ENCODE measurements at places on chromosomes 7 and 10.
A peak's percentile ranks its signal among the peaks of the same experiment; 100 is the strongest.

DNA sequence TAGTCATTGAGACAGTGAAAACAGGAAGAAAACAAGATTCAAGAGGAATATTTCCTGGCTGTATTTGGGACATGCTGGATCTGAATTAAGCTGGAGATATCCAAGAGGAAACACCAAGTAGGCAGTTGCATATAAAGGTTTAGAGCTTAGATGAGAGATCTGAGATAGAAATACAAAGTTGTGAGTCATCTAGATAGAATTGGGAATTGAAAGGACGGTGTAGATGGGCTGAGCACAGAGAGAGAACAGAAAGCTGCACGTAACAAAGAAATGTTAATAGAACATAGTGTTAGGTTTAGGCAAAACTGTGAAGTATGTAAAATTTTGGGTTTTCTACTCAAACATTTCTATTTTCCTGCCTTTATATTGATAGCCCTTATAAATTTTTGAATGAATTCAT lies 218.5 kb upstream of the TMEM196 start:
- DNase-seq, result no peak

DNA sequence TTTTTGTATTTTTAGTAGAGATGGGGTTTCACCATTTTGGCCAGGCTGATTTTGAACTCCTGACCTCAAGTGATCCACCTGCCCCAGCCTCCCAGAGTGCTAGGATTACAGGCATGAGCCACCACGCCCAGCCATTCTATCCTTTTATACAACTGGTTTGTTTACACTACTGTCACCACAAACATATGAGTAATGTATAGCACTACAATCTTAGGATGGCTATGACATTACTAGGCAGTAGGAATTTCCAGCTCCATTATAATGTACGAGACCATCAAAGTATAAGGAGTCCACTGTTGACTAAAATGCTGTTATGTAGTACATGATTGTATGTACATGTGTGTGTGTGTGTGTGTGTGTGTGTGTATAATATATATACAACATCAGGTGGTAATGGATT lies 1126.1 kb upstream of the LRRN3 start:
- no peak for DNase-seq

- no peak for DNase-seq
Observed at GRCh38 chr7:33842150-33842549, 63.2 kb upstream of the BMPER start.

DNA sequence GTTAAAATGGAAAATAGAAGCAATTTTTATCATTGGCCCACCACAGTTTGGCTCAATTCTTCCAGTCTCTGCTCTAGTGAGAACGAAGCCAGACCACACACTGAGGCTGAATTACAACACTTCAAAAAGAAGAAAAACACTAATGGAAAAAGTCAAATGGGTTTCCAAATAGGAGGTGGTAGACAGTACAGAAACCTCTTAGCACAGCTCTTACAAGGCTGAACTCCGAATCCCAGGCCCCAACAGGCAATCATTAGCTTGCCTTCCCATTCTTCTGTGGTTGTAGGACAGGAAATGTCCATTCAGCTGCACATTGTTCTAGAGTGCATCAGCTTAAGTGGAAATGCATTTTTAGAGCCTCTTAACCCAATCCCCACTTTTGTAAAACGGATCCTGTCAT lies 115.1 kb upstream of the MEOX2 start:
- DNase-seq, result peak; percentile 19

- DNase-seq, result no peak
Observed at GRCh38 chr7:127751490-127752448, 99.8 kb downstream of the SND1 start.

DNA sequence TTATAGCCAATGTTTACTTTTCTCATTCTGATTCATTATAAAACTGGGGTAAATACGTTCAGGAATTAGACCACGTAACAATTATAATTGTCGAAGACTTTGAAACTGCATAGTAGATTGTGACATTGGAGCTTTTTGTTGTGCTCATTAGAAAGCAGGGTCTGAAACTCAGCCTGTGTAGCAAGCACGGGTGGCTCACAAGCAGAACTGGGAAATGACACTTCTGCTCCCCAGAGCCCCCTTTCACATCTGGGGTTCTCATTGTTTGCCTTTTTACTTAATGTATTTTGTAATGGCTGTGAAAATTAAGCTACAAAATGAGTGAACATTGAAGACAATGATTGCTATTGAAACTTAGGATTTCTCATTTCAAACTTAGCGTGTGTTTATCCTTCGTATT lies 72.9 kb downstream of the CDHR3 start:
- no peak for DNase-seq

DNA sequence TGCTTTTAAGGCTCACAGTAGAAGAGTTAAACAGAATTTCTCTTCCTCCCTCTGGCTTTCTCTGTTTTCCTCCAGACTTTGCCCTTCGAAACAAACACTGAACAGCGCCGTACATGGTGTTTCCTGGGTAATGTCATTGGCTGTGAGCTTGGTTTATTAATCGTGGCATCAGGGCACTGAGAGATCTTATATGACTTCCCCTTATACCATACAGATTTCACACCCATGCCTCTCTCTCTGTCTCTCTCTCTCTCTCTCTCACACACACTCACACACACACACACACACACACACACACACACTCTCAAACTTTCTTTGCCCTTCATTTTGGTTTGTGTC lies 195.5 kb downstream of the CREB5 start:
- DNase-seq, result no peak

Measured in BJ (cell line).